ENCODE measurements at places on chromosomes 2 and 18.

GRCh38 chr2:13714466-13714865, 918.1 kb upstream of the LRATD1 start:
- no peak for DNase-seq

- no peak for DNase-seq
Observed at GRCh38 chr2:190881084-190881597, 520 bp downstream of the GLS start.

DNA sequence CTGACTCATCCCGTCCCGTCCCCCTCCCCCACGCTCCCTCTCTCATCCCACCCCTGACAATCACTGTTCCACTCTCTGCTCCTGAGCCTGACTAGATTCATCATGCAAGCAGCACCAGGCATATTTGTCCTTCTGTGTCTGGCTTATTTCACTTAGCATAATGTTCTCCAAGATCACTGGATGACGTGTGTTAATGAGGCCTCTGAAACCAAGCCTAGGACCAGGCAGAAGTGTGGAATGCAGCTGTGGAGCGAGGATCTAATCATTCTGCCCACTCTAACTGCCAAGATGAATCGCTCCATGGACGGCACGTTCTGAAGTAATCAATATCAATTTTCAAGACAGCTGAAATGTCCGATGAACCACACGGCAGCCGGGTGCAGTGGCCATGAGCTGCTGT, 122.4 kb upstream of the ZNF236 start:
- DNase-seq, result no peak

- no peak for DNase-seq
Observed at GRCh38 chr2:49286045-49286444, 131.7 kb upstream of the FSHR start.

- DNase-seq, result no peak
Observed at GRCh38 chr2:124213977-124214587, 189.0 kb downstream of the CNTNAP5 start.

DNA sequence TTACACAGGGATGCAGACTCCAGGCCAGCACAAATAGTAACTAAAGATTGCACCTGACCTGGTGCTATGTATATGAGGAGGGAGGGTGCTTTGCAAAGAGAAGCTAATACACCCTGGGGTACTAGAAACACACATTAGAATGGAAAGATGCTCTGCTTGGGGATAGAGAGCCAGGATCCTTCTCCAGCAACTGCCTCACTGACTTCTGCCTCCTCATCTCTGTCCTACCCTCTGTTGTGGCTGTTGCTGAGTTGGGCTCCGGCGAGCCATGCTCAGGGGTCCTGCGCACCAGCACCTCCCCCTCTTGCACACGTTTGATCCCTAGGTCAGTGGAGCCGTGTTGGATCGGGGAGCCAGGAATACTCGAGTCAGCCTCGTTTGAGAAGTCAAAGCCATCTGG, 23.7 kb upstream of the ORC2 start:
- DNase-seq, result no peak

GRCh38 chr2:1162768-1163584, 212.3 kb downstream of the SNTG2 start:
- DNase-seq, result no peak

GRCh38 chr2:198701481-198701880, 756.3 kb downstream of the SATB2 start:
- no peak for DNase-seq

DNA sequence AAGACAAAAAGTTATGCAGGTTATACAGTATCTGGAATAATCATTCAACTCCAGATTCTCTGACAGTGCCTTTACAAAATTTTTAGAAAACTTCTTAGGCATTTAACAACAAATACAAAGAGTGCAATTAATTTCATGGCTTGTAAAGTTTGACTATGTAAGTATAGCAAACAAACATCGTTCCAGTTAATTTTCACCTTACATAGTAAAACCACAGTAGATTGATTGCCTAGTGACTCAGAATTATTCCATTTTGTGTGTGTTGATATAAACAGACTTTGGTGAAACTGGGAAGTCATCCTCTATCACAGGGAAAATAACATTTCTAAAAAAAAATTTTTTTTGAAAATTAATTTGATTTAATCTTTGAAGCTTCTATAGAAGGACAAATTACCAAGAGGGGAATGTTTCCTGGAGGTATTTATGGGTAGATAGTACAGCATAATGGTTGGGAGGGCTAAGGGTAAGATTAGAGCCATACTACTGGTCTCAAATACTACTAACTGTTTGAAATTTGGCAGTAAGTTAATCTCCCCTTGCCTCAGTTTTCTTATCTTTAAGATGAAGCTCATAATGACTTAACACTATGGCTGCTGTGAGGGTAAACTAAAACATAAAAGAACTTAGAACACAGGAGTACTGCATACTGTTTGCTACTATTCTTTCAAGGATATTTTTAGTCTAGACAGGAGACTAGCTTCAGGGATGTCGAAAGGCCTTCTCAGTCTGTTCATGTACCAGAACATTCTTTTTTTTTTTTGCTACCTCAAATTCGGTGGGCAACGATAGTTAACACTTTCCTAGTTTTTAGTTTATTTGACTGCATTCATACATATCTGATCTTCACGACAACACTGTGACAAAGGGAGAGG, 19.6 kb downstream of the NDUFAF7 start:
- DNase-seq, result no peak

GRCh38 chr2:9095226-9095625, 91.7 kb upstream of the MBOAT2 start:
- DNase-seq, result no peak

DNA sequence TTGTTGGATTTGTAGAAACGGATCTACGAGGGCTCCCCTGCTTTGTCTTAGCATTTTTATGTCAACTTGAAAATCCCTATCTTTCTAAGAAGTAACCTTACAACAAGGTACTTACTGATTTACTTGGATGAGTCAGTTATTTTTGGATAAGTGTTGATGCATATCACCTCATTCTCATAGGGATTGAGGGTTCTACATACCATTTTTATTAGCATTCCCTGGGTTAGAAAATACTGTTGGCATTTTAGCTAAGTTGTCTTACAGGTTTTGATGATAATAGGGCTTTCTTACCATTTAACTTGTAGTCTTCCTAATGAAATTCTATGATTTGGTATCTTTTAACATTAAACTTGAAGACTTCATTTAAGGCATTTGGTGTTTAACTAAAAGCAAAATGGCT, 125.2 kb downstream of the UBE2E3 start:
- no peak for DNase-seq

- no peak for DNase-seq
Observed at GRCh38 chr2:150938527-150938926, 323.1 kb downstream of the RBM43 start.

DNA sequence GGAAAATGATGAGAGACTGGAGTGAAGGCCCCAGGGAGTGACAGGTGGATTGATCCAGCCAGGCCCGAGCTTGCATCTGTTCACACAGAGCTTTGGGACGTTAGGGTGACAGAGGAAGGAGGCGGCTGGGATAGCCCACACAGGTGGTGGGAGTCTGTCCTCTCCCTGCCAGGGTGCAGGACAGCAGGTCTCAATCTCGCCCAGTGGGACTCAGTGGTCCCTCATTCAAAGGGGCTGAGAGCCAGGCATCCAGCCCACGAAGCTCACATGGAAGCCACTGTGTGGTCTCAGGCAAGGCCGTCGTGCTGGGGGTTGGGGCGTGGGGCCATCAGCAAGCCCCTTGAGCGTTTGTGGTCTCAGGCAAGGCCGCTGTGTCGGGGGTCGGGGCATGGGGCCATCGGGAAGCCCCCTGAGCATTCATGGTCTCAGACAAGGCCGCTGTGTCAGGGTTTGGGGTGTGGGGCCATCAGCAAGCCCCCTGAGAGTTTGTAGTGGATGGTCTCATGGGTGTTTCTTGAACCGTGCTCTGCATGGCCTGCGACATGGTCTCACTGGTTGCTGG, 8.3 kb downstream of the KCNG2 start:
- DNase-seq, result no peak

GRCh38 chr2:214800180-214800579, 9.3 kb downstream of the BARD1 start:
- no peak for DNase-seq

DNA sequence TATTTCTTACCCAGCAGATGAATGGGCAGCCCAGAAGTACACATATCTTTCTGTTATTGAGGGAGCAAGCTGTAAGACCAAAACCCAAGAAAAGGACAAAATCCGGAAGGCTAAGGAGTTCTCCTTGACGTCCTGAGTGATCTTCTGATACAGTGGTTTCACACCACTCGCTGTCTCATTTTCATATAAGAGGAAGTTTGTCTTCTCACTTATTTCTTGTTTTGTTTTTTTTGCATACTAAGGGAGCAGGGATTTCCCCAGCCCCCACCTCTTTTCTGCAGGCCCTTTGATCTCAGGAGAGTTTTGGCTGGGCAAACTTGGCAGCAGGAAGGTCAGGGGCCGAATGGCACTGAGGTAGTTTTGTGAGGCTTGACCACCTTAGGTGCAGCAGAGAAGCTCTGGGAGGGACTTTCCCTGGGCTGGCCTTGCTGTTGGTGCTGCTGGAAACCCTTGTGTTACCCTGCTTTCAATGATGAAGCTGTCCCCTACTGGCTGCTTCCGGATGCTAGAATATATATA, 13.3 kb downstream of the CHRNA1 start:
- DNase-seq, result no peak

GRCh38 chr18:57951117-57951796, 92.8 kb upstream of the NEDD4L start:
- no peak for DNase-seq

DNA sequence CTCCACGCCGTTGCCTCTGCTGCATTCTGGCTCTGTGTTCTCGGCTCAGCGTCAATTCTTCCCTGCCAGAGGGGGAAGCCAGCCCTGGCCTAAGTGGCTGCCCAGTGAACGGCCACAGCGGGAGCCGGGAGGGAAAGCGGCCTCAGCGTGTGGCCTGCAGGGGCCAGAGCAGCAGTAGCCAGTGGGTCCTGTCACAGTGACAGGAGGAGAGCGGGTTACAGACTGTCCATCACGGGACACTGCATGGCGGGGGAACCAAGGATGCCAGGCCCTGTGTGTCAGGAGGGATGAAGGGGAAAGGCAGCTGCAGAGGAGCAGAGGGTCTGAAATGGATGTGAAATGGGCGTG, 39.7 kb downstream of the PDIA6 start:
- DNase-seq, result no peak

DNA sequence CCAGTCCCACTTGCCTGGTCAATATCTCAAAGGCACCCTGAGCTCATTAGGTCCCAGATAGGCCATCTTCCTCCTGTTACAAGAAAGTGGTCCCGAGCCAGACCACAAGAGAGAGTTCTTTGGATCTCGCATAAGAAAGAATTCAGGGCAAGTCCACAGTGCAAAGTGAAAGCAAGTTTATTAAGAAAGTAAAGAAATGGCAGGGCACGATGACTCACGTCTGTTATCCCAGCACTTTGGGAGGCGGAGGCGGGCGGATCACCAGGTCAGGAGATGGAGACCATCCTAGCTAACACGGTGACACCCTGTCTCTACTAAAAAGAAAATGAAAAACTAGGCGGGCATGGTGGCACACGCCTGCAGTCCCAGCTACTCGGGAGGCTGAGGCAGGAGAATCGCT, 10.8 kb upstream of the SMAD7 start:
- no peak for DNase-seq

GRCh38 chr2:201186982-201187381, 4.0 kb downstream of the CASP10 start:
- DNase-seq, result no peak

- DNase-seq, result no peak
Observed at GRCh38 chr18:47809420-47809819, 121.0 kb downstream of the SMAD2 start.

- DNase-seq, result no peak
Observed at GRCh38 chr18:37182340-37183135, 353.6 kb downstream of the KIAA1328 start.

DNA sequence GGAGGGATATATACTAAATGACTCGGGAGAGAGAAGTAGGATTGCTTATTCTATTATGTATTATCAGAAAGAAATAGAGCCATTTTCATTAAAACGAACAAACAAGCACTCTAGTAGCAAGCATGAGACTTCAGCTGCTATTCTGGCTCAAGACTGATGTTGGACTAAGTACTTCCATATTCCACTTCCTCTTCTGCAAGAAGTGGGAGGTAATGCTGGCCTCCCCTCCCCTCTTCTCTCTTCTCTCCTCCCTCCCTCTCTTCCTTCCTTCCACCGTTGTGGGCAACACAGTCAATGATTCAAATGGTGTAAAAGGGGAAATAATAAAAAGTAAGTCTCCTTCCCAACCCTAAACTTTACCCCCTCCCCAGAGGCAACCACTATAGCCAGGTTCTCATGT, 62.6 kb downstream of the EMX1 start:
- DNase-seq, result no peak

DNA sequence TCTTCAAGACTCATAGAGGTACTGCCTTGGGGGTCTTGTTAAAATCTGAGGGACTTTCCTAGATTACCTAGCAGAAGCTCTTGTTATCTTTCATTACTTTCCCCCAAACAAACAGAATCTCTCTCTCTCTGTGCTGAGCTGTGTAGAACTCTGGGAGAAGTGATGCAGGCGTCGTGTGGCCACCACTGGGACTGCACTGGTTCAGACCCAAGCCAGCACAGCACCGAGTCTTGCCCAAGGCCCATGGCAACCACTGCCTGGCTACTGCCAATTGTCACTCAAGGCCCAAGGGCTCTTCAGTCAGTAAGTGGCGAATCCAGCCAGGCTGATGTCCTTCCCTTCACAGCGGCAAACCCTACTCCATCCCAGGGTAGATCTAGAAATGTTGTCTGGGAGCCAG, 28.6 kb downstream of the PPP1R1C start:
- no peak for DNase-seq

DNA sequence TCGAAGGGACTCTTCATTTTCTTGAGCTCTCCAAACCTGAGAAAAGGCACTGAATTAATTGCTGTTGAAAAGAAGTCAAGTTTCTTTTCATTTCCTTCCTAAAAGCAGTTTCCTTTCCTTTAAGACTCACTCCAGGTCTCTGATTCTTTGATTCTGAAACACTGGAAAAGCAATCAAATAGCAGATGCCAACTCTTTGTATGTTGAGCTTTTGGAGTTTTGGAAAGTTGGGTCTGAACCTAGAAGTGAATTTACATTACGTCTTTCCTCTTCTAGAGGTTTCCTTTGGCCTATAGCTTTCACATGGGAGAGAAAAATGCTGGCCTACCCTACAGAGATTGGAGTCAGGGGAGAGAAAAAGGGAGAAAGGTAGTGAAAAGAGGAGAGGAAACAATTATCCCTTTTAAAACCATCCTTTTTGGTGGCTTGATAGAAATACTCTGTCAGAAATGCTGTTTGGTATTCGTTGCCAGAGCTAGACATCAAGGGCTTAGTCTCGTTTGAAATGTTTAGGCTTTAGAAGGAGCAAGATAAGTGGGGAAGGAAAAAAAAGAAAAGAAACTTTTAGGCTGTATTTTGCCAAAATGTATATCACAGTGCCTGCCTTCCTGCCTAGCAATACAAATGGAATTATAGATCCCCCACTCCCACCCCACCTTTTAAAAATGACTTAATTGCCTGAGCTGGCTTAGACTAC, 187.7 kb downstream of the PRPF40A start:
- no peak for DNase-seq

DNA sequence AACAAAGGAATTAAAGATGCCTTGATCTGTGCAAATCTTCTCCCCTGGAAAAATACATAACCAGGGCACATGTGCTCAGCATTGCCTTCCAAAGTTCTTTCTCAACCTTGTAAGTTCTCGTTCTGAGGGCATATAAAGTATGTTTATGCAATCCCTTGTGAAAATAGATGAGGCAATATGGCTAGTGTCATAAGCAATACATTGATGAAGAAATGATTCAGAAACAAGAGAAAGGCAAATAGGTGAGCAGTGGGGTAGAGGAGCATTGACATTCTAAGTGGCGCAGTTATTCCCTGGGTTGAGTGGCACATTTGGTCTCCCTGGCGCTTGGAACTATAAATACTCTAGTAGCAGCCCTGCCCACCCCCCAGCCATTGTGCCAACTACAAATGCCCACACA, 57.4 kb upstream of the PGAP1 start:
- DNase-seq, result no peak

Measured in NCI-H2029 (cell line).